Activated T-helper 1 cell treated with anti-CD3 and anti-CD28 coated beads, Interleukin-2, amount 50 U/mL, for 16 hours (primary cell): ENCODE measurements at places on chromosomes 1 and 21.
A peak's percentile ranks its signal among the peaks of the same experiment; 100 is the strongest.

DNA sequence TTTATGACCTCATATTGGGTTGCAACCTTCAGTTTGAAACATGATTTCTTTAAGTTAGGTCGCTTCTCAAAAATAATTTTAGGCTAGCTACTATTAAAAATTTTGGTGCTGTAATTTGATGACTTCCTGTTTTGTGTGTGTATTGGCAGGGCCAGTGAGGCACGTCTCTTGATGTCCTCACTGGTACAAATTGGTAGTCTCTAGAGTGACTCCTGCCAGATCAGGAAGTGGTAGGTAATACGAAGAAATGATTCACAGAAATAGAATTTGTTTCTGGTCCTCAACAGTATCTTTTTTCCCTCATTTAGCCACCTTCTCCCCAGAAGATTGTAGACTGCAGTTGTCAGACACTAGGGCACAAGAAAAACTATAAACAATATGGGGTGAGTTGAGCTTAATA is 120.9 kb upstream of the KIAA1614 start:
- DNase-seq: no peak

DNA sequence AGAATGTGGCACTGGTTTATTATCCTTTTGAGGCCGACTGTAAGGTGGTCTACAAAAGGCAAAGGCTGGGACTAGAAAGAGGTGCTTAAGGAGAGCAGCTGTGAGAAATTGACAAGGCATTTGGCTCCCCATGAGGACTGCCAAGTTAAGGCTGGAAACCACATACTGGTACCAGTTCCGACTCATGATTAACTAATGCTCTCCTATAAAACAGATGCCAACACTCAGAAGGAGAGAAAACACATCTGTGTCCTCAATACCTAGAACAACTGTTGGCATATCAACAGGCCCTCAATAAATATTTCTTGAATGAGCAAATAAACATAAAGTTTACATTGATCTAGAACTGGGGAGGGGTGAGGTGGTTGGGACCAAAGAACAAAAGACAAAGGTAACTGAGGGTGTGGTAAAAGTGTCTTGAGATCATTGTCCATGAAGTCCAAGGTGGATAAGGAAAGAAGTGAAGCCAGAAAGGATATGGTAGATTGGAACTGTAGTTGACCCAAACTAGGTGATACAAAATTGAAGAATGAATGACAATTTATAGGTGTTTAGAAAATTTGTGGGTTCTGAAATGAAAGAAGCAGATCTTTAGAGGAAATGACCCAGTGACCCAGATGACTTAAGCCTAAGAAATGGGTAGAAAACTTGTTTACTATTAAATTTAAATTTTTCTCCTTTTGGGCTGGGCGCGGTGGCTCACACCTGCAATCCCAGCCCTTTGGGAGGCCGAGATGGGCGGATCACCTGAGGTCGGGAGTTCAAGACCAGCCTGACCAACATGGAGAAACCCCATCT is 16.9 kb upstream of the MCL1 start:
- no peak for DNase-seq

DNA sequence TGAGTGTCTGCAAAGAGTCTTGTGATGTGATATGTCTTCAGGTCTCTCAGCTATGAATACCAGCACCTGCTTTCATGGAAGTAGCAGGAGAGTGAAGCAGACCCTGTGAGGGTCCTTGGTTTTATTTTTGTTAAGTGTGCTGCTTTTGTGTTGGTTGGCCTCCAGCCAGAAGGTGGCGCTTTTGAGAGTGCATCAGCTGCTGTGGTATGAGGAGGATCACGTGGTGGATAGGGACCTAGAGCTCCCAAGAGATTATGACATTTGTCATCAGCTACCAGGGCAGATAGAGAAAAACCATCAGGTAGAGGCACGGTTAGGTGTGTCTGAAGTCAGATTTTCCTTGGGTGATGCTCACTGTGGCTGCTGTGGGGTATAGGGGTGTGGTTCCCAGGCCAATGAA is 1232.1 kb downstream of the MRPL39 start:
- no peak for DNase-seq

DNA sequence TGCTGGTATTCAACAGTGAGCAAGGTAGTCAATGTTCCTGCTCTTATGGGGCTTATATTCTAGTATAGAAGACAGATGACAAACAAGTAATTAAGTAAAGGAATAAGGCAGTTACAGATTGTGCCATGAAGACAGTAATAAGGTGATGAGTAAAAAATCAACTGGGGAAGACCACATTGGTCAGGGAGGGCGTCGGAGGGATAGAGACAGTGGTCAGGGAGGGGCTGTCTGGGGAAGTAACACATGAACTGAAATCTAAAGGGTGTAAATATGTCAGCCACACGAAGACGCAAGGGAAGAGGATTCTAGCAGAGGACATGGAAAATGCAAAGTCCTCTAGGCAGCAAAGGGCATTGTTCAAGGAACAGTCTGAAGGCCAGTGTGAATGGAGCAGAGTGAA is 10.1 kb downstream of the IL12RB2 start:
- DNase-seq: no peak

GRCh38 chr21:25002676-25003075 is 604.6 kb downstream of the MRPL39 start:
- DNase-seq: no peak

GRCh38 chr1:90834354-90834885 is 117.3 kb upstream of the BARHL2 start:
- no peak for DNase-seq

DNA sequence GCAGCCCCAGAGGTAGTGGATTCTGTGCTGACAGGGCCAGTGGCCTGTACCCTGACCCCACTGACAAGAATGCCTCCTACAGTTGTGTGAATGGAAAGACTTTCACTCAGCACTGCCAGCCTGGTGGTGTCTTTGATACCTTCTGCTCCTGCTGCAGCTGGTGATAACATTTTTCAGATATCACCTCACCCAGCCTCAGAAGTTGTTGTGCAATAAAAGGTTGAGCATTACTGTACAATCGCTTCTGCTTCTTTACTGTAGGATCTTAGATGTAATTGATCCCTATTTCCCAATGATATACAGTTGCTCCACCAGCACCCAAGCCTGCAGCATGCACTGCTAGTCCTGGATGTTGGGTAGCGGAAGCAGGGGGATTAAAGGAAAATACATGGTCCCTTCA is 4.8 kb upstream of the CHIA start:
- DNase-seq: no peak

DNA sequence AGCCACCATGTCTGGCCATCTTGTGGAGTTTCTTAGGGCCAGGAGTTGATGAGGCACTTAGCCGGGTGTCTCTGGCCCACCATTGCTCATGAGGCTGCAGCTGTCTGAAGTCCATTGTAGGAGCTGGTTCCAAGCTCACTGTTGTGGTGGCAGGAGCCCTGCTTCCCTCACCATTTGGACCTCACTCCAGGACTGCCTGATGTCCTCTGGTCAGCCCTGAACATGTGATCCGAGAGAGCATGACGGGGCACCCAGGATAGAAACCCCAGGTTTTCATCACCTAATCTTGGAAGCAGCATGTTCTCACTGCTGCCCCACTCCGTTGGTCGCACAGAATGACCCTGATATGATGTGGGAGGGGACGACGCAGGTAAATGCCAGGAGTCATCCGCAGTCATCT is 56.2 kb upstream of the FAM3B start:
- DNase-seq: no peak

DNA sequence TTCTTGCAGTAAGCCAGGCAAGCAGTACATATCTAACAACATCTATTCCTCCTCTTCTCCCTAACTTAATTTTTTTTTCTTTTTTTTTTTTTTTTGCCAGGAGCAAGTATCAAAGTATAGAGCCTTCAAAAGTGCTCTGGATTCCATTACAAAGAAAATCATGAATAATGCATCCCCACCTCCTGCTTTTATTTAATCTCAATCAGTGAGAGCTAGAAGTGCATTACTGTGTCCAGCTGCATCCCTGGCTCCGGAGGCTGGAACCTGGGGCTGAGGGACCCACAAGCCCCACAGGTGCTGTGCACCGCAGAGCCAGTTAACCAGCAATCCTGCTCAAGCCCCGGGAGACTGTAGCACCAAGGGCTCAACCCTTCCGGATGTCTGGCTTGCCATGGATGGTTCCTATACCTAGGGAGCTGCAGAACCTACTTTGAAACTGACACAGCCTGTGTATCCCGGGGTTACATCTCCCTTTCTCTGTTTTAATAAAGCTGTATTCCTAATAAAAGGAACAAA is 455.9 kb upstream of the RUNX1 start:
- no peak for DNase-seq

GRCh38 chr1:167629681-167630567 is at the start of gene RCSD1:
TSS of gene RCSD1 (plus strand) at chr1:167630232. CDS start at chr1:167630424, 192 bp downstream.
- DNase-seq: peak; percentile 46

GRCh38 chr1:59409986-59410385 is 113.1 kb downstream of the FGGY start:
- no peak for DNase-seq

GRCh38 chr1:234393190-234393589 is 19.9 kb downstream of the COA6 start:
- DNase-seq: no peak

GRCh38 chr1:243346468-243346867 is 90.6 kb downstream of the SDCCAG8 start:
- DNase-seq: no peak

GRCh38 chr1:198291036-198291435 is 134.2 kb downstream of the NEK7 start:
- DNase-seq: no peak

- DNase-seq: no peak
Observed at GRCh38 chr1:110466646-110467280, 15.8 kb downstream of the PROK1 start.

DNA sequence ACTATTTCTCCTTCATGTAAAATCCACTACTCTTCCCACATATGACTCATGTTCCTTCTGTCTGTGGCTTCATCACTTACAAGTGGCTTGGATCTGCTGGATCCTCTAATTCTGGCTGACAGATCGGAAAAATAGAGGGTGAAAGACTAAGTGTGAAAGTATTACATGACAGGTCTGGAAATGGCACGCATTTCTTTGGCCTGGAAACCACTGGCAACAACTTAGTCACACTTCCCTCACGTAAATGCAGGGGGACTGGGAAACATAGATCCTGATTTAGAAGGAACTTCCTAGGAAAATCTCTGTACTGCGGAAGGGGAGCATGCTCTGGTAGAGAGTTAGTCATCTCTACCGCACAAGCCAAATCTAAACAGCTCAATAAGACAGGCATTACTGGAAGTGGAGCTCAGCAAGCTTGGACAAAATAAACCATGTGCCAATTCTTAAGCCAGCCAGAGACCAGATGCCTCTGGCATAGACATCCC is 305.4 kb upstream of the PTBP2 start:
- no peak for DNase-seq

GRCh38 chr1:169692756-169693460 is 18.5 kb downstream of the SELL start:
- DNase-seq: no peak

DNA sequence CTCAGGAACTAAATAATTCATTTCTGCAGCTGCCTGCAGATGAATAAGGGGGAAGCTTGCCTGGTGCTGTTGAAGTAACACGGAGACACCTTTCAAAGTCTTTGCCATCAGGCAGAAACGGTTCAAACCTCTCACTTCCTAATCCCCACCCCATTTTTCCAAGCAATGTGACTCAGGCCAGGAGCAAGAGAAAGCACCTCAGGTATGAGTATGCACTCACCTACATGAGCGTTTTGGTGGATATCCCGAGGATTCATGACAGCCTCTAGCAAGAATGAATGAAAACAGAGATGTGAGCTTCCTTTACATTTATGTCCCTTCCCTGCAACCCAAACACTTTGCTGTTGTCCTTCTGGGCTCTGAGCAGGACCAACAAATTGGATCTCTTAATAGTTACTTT is 63.4 kb upstream of the LAX1 start:
- no peak for DNase-seq

GRCh38 chr1:204493984-204494280 is 673 bp downstream of the PIK3C2B start:
- DNase-seq: peak; percentile 31

DNA sequence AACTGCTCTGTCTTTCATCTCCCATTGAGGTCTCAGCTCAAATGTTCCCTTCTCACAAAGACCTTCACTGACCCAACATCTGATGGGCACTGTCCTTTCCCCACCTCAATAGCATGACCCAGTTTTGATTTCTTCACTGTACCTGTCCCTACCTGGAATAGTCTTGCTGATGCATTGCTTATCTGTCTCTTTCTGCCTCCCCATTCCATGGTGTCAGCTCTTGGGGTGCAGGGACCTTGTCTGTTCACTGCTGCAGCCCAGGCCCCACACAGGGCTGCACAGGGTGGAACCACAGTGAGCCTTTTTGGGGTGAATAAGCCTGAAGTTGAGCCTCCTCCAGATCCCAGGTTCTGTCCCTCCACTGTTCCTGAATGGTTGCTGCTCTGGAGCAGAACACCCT is 414.9 kb downstream of the PTPRU start:
- no peak for DNase-seq

GRCh38 chr1:90509225-90510048 is 207.7 kb downstream of the BARHL2 start:
- no peak for DNase-seq

GRCh38 chr21:29801122-29801521 is 138.7 kb downstream of the GRIK1 start:
- DNase-seq: no peak

DNA sequence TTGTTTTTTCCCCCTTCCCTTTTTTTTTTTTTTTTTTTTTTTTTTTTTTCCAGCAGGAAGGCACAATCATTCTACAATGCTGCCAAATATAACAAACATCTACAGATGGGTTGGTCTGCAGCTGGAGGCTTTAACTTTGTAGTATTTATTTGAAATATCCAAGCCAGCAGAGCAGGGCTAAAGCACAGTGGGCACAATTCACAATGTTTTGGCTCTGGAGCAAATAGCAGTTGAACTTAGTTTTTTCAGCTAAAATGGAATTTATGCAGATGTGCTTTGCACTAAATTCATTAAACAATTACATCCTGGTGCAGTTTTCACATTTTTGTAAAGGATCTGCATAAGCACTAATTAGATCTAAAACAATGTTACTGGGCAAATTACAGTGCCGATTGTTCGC is 39.8 kb upstream of the ZBTB18 start:
- no peak for DNase-seq

DNA sequence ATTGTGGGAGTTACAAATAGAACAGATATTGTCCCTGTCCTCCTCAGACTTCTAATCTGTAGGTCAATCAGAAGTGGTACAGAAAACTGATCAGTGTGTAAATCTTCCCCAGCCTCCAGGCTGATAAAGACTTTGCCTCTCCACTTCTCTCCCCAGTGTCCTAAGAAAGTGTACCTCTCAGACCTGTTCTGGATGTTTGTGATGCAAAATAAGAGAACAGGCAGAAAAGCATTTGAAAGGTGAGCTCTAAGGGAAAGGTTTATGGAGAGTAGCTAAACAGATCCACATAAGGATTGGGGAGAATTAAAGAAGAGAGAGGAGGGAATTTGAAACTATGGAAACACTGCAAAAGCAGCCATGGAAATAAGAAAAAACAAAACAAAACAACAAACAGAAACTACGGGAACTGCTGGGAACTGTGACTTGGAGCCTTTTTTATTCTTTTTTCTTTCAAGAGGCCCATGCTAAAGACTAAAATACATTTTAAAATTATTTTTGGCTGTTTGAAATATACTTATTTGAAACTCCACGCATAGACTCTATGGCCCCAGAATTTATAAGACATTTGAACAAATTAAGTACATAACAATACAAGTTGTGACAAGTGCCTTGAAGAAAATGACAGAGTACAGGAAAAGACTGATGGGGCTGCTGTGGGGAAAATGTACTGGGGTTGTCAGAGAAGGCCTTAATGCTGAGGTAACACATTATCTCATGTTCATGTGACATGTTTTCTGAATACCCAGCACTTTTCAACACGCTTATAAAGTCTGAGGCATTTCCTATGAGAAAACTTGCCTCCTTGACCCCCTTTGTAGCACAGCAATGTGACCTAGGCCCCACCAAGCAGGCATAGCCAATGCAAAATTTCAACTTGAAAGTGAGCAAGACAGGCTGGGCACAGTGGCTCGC is 51.2 kb downstream of the TRAF5 start:
- DNase-seq: no peak

GRCh38 chr1:206766251-206766856 is 4.2 kb upstream of the IL19 start:
- DNase-seq: peak; percentile 45
